ENCODE measurements at places on chromosomes 1 and 21.

DNA sequence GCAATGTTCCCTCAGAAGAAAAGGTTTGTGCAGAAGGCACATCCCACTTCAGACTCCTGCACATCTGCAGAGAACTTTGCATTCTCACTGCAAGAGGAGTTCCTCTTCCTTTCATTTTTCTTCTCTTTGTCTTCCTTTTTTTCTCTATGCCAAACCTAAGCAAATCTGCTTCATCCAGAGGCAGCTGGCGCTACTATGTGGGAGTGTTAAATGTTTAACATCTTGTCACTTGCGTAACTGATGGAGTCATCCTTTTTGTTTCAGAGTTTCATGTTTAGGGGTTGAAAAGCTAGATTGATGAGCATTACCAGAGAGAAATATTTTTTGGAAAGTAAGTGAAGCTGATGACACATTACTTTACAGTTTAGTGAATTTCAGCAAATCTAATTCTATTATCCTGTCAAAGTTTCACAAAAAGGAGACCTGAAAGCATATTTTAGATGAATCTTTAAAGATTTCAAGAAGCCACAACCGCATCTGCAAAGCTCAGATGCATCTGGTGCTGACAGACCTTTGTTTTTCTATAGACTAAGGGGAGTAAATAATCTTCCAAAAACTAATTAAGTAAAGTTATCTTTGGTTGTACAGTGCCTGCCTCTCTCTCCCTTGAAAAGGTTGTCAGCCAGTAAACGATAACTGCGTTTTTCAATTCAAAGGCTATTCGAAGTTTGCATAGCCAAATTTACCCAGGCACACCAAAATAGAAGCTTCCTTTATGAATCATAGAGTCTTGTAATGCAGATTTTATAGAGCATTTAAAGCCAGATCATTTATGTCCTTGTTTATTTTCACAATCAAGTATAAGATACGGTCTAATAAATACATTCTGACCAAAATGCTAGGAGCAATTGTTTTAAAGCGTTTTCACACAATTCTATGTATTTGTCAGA, 1.2 kb upstream of the LRRC53 start:
- DNase-seq, result no peak

DNA sequence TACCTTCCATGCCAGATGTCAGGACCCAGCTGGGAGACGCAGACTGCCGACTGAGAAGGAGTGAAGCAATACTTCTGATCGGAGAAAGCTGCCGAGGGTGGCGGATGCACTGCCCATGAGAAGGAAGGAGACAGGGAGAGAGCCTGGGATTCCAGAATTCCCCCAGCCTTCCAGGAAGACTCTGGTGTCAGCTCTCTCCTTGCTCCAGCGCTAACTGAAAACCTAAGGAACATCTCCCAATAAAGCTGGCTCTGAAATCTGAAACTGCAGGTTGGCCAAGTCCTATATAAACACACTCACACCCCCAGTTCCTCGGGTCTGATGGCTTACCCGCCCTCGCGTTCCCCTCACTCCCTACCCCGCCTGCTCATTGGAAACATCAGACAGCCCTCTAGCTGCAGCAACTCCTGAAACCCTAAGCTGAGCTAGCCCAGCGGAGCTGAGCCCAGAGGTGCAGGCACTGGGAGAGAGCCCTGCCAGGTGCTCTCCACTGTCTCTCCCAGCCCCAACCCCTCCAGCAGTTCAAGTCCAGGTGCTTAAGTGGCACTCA, 52.3 kb downstream of the PLEKHA6 start:
- no peak for DNase-seq

- no peak for DNase-seq
Observed at GRCh38 chr1:200890027-200890426, 4.7 kb upstream of the INAVA start.

- DNase-seq, result no peak
Observed at GRCh38 chr1:43426221-43426620, 27.5 kb downstream of the HYI start.

GRCh38 chr1:212236664-212237220, 48.5 kb upstream of the PPP2R5A start:
- DNase-seq, result no peak

- DNase-seq, result no peak
Observed at GRCh38 chr1:237528545-237528944, 362.2 kb downstream of the ZP4 start.

DNA sequence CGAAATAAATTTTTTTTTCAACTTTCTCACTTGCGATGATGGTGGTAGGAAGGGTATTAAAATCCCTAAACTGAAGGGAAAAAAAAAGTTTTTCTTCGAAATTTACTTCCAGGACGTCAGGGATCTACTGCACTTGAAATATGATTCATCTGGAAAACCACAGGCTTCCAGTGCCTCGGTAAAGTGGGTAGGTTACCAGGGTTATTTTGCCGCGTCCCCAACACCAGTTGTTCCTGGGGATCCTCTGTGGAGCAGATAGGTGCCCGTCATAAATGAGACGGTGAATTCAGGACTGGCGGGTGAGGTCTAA, 773 bp downstream of the RABIF start:
- DNase-seq, result no peak

- DNase-seq, result no peak
Observed at GRCh38 chr1:102757363-102757762, 351.0 kb downstream of the COL11A1 start.

DNA sequence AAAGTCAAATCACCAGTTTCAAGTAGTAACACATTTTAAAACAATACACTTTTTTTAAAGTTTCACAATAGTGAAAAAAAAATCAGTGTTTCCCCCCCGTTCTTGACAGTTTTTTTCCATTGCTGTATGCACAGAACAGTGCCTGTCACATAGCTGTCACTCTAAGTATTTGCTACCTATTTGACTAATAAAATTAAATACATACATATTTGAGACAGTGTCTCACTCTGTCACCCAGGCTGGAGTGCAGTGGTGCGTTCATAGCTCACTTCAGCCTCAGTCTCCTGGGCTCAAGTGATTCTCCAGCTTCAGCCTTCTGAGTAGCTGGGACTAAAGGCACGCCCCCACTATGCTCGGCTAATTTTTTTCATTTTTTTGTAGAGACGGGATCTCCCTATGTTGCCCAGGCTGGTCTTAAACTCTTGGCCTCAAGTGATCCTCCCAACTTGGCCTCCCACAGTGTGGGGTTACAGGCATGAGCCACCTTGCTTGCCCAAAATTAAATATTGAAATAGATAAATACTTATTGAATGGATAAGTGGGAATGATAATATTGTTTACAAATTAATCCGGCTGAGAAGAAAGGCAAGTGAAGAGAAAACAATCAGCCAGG, 12.6 kb upstream of the RHBG start:
- DNase-seq, result no peak

GRCh38 chr1:183827801-183828200, 22.9 kb downstream of the RGL1 start:
- no peak for DNase-seq

- no peak for DNase-seq
Observed at GRCh38 chr1:41918450-41919043, at the start of gene HIVEP3. HIVEP3 (minus strand) TSS chr1:41918922.

DNA sequence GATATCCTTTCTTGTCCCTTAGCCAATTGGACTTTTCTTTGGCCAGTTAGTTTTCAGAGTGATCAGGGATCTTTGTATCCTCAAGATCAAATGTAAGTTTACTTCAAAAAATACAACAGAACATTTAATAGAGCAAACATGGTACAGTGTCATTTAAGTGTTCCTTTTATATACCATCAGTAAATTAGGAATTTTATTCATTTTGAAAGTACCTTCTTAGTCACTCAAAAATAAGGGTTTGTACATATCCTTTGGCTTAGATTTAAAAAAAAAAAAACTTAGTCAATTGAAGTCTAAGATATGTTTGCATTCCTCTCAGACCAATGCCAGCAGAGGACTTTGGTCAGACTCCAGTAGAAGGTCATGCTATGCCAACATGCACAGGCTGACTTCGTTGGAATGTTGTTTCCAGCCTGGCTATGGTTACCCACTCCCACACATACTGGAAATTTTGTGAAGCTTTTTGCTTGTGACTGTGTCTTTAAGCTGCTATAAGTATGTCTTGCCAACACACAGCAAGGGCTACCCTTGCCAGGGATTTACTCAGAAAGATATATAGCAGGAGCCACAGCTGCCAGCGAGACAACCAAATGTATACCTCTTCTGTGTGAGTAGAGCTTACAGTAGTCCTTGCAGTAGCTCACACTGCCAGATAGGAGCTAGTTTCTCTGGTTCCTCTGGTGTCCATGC, 81.5 kb upstream of the LRIF1 start:
- no peak for DNase-seq

DNA sequence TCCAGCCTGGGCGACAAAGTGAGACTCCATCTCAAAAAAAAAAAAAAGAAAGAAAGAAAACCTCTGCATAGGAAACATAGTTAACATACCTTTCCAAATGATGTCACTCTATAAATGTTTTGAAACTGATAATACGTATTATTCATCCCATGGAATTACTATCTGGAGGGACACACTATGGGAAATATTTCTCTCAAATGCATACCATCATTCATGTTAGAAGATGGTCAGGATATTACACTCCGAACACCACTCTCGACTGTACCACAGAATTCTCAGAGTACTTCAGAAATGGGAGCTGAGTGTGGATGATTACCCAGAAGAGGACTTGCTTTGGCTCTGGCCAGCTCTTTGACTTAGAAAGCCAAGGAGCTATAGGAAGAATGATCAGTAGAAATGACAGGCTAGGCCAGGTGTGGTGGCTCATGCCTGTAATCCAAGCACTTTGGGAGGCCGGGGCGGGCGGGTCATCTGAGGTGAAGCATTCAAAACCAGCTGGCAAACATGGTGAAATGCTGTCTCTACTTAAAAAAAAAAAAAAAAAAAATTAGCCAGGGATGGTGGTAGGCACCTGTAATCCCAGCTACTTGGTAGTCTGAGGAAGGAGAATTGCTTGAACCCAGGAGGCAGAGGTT, 5.2 kb upstream of the LIN28A start:
- no peak for DNase-seq

GRCh38 chr1:240193679-240194078, 102.0 kb downstream of the FMN2 start:
- DNase-seq, result no peak

DNA sequence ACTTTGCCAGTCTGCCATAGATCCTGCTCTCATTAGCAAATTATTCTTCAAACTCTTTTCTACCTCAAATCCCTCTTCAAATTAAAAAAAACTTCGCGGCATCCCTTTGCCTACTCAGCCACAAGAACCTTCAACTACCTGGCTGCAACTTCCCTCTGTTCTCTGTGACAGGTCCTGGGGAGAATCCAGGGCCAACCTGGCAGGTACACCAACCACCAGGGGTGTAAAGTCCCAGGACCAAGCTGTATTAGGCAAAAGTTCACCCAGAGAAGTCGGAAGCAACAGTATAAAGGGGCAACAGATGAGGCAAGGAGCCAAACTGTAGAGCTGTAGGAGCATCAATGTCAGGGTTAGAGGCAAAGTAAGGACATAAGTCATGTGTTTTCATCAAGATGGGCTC, 18.3 kb upstream of the ITLN2 start:
- DNase-seq, result no peak

GRCh38 chr1:109877317-109877771, 33.3 kb upstream of the CSF1 start:
- no peak for DNase-seq

- DNase-seq, result no peak
Observed at GRCh38 chr1:21028520-21029145, 148.1 kb downstream of the EIF4G3 start.

- no peak for DNase-seq
Observed at GRCh38 chr1:23084880-23085279, 65.6 kb downstream of the KDM1A start.

DNA sequence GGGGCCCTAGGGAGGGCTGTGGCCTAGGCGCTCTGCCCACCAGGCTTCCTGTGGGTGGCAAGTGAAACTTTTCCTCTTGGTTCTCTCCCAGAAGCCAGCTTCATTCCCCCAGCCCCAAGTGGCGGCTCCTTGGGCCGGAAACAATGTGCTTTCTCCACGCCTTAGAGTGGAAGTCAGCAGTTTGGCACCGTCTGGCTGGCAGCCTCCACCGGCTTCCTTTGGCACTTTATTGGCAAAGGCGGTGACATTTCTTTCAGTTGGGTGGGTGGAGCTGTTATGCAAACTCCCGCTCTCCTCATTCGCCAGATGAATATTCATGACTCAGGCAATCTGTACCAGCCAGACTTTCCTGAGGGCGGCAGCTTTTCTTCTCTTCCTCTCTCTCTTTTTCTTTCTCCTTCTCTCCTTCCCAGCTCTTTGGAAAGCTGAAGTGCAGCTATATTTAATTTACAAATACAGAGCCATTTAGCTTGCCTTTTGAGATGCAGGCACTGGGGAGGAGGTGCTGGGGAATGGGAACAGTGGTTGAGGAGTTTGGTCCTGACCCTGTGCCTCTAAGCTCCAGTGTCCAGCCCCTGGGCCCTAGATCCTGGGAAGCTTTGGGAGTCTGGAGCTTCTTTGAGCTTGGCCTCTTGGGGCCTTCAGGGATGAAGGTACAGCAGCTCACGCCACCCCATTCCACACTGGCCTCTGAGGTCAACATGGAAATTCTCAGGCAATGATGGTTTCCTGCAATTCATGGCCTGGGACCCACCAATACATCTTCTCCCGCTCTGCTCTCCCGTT, 67.8 kb upstream of the POU3F1 start:
- no peak for DNase-seq

GRCh38 chr21:46150073-46150472, 5.3 kb downstream of the FTCD start:
- no peak for DNase-seq

DNA sequence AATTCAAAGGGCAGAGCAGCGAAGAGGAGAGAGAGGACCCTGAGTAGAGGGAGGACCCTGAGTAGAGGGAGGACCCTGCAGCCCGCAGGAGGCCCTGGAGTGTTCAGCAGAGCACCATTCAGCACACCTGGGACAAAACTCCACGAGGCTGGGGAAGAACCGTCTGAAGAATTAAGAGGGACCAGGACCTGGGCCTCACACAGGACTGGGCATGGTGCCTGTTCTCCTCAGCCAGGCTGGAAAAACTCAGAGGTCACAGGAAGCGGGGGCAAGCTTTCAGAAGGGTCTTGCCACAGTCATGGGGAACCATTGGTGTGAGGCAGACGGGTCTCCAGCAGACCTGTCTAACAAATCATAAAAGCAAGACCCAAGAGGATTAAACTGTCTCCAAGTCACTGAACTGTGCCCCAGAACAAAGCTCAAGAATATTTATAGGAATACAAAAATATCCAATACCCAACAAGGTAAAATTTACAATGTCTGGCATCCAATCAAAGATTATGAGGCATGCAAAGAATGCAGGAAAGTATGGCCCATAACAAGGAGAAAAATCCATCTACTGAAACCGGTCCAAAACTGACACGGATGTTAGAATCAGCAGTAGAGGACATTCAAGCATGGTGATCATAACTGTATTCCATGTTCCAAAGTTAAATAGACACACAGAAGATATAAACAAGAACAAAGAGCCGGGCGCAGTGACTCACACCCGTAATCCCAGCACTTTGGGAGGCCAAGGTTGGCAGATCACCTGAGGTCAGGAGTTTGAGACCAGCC, 30.6 kb downstream of the MORN1 start:
- no peak for DNase-seq

GRCh38 chr1:188904201-188904600, 1573.5 kb downstream of the BRINP3 start:
- DNase-seq, result no peak

DNA sequence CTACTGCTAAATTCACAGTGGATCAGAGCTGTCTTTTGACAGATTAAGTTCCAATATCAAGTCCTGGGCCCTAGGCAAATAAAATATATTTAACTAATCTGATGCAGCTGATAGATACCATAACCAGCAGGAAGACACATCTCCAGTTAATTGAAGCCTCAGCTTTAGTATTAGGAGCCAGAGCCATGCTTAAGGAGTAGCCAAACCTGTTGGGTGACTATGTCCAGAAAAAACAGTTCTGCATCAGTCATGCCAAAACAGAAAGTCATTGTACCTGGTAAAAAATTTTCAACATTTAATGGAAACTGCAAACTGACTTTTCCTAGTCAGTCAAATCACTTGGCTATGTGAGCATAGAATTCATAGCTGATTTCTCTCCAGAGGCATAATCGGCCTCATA, 200.5 kb upstream of the RUNX1 start:
- no peak for DNase-seq
